ENCODE measurements at places on chromosomes 2 and 18.

DNA sequence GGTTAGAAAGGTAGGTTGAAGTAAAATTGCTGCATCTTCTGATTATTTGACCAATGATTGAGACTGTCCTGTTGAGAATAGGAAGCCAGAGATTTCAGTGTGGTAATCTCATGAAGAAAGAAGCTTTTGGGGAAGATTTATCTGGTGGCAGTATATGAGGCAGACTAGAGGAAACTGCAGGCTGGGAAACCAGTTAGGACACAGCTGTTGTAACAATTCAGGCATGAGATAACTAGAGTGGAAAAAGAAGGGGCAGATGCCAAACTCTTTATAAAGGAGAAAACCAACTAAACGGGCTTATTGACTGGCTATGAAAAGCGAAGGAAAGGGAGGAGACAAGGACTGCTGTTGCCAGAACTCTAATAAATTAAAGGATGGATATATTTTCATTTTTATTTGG lies 155.6 kb downstream of the TTC27 start:
- DNase-seq: no peak

DNA sequence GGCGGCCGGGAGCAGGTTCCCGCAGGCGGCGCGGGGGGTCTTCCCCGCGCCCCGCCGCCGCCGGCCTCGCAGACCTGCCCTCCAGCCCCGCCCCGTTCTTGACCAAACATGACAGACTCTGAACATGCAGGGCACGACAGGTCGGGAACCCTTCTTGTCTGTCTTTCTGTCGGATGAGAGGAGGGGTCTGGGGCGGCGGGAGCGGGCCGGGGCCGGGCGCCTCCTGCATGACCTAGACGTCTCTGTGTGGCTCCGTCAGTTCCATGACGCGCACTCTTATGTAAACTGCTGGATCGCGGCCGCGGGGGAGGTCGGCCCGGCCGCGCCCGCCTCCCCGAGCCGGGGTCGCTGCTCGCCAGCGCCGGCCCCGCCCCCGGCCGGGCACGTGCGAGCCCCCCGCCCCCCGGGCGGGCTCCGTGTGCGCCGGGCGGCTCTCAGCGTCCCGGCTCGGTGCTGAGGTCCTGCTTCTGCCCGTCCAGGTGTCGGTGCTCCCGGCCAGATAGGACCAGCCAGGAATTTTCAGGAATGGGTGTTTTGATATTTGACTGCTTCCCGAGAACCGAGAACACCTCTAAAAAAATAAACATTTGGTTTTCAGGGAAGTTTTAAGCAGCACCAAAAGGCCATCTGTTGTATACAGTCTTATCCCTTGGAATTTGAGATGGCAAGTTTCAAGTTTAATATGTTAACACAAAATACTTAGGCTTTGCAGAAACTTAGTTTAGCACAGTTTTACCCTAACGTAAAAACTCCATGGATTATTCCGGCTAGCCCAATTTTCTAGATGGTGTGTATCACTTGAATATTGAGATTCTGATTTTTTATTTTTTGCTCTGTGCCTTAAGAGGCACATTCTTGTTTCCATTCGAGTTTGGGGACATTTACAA lies 733 bp downstream of the ZC3H6 start:
- no peak for DNase-seq

GRCh38 chr2:42944779-42945415 lies 152.5 kb upstream of the HAAO start:
- DNase-seq: no peak

DNA sequence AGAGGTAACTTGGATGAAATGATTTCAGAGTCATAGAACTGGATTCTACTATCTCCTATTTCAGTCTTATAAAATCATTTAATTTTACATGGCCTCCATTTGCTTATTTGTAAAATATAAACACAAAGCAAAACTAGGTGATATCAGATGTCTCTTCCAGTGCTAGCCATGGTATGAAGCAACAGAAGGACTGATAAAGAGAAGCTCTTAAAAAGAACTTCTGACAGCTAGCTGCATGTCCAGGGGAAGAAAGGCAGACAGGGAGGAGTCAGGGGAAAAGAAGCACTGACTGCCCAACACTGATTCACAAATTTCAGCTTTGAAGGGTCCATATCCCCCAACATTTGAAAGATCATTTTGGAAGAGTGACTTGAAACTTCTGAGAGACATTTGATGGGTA lies 6.4 kb downstream of the SLC8A1 start:
- no peak for DNase-seq

GRCh38 chr2:219385958-219386520 lies 1.7 kb downstream of the DNPEP start:
- no peak for DNase-seq

- no peak for DNase-seq
Observed at GRCh38 chr18:59068276-59069071, 71.2 kb upstream of the SEC11C start.

DNA sequence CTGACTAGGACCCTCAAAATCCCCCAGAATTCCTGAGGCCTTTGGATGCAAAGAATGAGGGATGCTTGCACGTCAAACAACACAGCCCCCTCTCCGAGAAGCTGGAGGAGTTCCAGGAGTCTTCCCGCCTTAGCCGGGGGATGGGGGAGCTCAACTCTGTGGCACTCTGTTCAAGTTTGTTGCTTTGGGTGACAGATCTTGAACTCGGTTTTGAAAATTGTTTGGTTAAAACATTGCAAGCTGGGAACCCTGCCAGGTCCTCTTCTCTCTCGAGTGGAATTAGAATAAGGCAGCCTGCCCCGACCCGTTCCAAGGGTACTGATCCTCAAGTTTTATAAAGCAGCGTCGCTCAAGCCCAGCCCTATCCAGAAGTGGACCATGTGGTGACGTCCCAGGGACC lies 244.1 kb downstream of the LOXHD1 start:
- DNase-seq: no peak

DNA sequence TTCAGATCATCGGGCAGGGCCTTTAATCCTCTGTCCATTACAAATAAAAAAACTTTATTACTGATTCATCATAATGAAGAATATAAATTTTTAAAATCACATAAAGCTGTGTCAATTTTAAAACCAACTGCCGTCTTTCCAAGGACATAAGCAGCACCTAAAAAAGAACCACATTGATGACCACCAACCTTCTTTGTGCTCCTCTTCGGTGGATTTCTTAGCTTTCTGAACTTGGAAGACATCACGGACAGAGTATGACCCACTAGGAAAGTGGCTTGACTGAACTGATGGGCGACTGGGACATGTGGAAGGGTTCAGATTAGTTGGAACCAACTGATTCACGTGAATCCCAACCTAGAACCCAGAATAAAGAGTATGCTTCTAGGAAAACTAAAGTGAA lies 68.9 kb downstream of the EIF5B start:
- no peak for DNase-seq

- no peak for DNase-seq
Observed at GRCh38 chr2:74632209-74632938, 15.8 kb downstream of the M1AP start.

DNA sequence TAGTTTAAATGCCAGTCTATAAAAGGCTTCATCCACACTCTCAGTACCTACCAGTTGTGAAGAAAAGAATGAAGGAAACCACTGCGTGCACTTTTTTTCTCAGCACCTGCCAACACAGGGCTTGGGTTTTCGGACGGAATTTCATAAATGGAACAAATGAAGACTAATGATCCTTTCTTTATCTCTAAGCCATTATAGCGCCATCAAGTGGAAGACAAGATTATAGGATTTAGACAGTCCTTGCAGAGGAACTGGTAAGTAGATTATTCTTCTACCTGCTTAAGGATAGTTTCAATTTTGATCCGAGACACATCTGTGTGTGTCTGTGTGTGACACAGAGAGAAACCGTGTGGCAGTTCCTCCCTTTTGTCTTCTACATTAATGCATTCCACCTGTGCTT lies 245.6 kb downstream of the NRXN1 start:
- DNase-seq: no peak

- no peak for DNase-seq
Observed at GRCh38 chr18:39019989-39020388, 1454.4 kb upstream of the CELF4 start.

- no peak for DNase-seq
Observed at GRCh38 chr2:34480366-34480765, 881.3 kb upstream of the FAM98A start.

DNA sequence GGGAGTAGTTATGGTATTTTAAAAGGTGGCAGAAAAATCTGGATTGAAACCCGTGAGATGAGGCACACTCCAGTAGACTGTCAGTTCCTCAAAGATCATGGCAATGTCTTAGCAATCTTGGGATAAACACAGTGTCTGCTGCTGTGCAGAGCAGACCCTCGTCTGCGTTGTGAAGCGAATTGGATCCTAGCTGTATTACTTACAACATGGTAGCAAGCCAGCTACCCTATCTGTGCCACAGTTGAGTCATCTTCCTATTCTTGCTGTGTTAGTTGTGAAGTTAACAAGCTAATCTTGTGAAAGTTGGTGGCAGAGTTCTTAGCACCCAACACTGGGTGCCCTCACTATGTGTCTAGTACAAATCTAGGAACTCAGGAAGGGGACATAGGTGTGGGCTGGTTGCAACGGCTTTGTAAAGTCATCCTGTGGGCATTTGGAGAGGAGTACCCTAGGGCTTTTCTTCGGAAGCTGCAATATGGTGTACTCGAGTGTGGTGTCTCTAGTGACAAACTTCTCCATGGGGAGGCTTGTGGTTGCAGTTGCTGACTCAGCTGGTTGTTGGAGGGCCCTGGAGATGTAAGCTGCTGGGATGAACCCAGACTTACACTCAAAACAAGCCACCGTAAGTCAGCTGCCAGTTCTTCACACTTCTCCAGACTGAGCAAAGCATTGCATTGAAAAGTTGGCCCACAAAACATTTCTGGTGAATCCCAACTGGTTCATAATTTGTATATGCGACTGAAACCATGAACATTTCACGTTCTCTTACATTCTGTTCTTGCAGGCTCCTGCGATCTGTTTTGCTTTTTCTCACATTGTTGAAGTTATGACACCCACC lies 61.5 kb downstream of the ADCYAP1 start:
- no peak for DNase-seq

DNA sequence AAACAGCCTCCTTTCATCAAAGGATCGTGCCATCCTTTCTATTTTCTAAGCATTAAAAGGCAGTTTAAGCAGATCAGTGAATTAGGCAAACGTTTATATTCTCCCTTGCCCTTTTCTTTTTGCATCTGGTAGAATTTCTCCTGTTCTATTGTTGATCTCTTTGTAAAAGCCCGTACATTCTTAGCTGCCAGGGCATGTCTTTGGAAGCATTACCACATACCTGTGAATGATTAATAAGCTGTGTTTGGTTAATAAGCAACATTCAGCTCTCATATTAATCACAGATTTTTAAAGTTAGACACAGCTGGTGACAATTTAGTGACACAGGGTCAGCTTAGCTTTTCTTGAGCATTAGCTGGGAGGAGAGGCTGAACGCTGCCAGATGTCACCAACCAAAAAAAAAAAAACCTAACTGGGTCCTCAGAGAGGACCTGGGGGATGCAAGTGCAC lies 33.8 kb upstream of the CYP1B1 start:
- DNase-seq: no peak

DNA sequence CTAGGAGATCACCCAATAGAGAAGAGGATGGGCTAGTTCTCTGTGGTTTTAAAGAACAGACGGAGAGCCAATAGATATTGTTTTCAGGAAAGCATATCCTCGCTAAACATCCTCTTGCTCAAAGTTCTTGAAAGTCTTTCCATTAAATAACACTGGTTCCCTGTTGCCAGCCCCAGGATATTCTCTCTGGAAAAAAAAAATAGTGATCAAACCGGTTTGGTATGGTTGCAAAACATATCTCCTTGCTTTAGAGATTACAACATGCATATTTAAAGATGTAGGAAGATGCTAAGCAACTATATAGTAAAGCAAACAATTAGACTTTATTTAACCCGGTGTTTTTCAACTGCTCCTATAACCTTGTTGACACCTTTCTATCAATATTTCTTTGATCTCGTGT lies 211.4 kb downstream of the CMPK2 start:
- no peak for DNase-seq

DNA sequence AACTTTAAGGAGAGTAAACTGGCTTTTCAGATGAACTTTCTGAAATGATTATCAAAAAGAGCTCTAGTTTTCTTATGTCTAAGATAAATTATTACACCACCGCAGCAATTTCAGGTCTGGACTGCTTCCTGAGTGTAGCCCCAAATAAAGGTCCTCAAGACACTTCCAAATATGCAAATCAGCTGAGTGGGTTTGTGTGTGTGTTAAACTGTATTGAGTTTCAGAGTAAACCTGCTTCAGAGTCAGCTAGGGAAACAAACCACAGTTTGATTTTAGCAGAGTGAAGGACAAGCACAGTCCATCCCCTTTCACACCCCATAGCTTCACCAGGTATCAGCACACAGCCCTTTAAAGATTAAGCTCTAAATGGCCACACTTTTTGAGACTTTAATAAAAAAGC lies 168.7 kb downstream of the NRXN1 start:
- DNase-seq: no peak

All from GM04503 (cell line).